Chondrocyte (in vitro differentiated cells): ENCODE measurements at places on chromosomes 5 and 9. TPM values are rescaled to one million over a fixed set of nuclear protein-coding genes. Genes with fewer than 3 reads are reported as not detected.

The HTR1A gene
- not detected in 3 replicates for total RNA-seq

GRCh38 chr5:71454913-71455312 lies 538 bp upstream of the BDP1 start:
- peaks cover 8% of the 10 kb centered on the region for H3K27me3 ChIP-seq
- peak overlapping the region; percentile 91 for H3K4me3 ChIP-seq
- no peak for DNase-seq
- H3K4me1 ChIP-seq = peaks cover 24% of the 10 kb centered on the region

DNA sequence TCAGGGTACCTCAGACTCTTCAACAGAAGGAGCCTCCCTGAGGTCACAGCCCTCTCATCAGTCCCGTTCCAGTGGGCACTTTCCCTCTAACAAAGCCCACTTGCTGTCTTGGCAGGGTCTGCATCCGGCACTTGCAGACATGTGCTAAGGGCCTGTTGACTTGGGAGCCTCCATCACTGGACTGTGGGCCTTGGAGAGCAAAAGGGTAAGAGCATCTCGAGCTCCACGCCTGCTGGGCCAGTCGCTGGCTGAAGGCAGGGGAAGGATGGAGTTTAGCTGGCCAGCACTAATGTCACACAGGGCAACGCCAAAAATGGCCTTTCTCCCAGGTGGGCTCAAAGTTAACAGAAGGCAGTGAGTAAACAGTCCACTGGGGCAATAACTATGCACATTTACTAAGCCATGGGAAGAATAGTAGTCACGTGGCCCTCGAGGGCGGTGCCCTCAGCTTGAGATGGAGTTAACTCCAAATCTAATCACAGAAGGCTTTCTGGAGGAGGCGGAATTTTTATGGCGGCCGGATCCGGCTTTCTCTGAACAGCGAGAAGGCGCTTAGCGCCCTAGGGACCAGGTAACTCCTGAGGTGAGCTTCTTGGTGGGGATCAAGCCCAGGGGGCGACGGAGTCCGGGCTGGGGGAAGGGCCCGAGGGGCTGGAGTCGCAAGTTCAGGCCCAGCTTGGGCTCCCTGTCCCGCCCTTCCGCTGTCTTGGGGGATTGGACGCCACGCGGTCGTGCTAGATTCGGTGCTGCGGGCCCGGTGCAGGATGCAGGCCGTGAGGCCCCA lies 2.0 kb upstream of the NSD1 start:
- H3K36me3 ChIP-seq = peaks cover 8% of the 10 kb centered on the region
- DNase-seq = peak; percentile 58
- H3K27ac ChIP-seq = no peak overlapping the region
- no peaks in the 10 kb centered on the region for H3K27me3 ChIP-seq

The FOXE1 gene
- not detected in 3 replicates for total RNA-seq

The ACOT12 gene
- not detected in 3 replicates for total RNA-seq

The RNF208 gene
- 3.3 to 4.4 TPM (median 3.6 TPM) in 3 replicates for total RNA-seq
